ENCODE measurements at places on chromosomes 11 and 22.

- DNase-seq: no peak
Measured at GRCh38 chr11:12754582-12755234, 80.5 kb downstream of the TEAD1 start.

GRCh38 chr22:39634530-39635405 is 64.2 kb downstream of the CACNA1I start:
- no peak for DNase-seq

- peak; percentile 79 for DNase-seq
Measured at GRCh38 chr11:65112546-65113360, 1.1 kb downstream of the TM7SF2 start.

- DNase-seq: no peak
Measured at GRCh38 chr11:7278314-7278917, 26.7 kb downstream of the SYT9 start.

GRCh38 chr11:47446833-47447232 is 2.1 kb downstream of the RAPSN start:
- no peak for DNase-seq

GRCh38 chr22:50497093-50497492 is 10.4 kb downstream of the LMF2 start:
- DNase-seq: no peak

DNA sequence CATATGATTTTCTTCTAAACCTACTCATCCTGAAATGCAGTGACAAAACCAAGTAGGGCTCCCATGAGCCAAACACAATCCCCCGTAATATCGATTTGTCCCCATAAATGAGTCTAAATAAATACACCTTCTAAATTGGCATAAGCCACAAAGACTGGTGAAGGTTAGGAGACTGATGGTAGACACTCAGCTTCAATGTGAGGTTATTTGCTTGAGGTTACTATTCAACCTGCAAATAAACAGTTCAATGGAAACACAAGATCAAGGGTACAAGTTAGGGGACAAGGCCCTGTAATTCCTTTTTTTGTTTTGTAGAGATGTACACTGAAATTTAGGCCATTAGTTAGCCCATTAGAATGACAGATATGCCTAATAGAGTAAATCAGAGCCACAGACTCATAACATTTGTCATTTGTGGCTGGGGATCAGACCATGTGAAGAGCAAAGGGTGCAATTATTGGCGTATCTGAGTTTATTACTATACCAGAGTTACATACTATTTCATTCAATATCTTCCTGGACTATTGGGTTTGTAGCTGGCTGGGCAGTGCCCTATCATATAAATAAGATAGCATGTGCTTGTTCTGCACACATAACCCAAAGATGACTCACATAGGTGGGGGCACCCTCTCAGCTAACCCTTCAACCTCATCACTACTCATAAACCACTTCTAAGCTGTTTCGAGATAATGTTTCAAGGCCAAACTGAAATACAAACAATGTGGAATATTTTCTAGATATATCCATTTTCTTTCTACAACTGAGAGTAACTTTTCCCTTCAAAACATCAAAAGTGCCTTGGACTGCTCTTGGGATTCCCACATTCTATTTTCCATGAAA is 695.3 kb downstream of the KCNA4 start:
- DNase-seq: no peak

GRCh38 chr11:62728171-62728988 is at the start of gene TTC9C:
Gene TTC9C, plus strand, starts transcription at chr11:62728486. Its CDS starts 363 bp downstream, at chr11:62728849.
- peak; percentile 80 for DNase-seq

Measured in activated CD8-positive, alpha-beta memory T cell treated with anti-CD3 and anti-CD28 coated beads, Interleukin-2, amount 50 U/mL, for 4 hours (primary cell).